ENCODE measurements at places on chromosomes 2 and 18.

GRCh38 chr2:218282173-218282991 lies 9.9 kb downstream of the TMBIM1 start:
- DNase-seq, result no peak

GRCh38 chr2:211939177-211939576 lies 599.4 kb downstream of the ERBB4 start:
- DNase-seq, result no peak

- peak; percentile 71 for DNase-seq
Measured at GRCh38 chr2:20050646-20051531, 539 bp downstream of the LAPTM4A start.

- no peak for DNase-seq
Measured at GRCh38 chr2:188452084-188452483, 160.4 kb downstream of the GULP1 start.

- DNase-seq, result no peak
Measured at GRCh38 chr18:44358402-44358801, 322.3 kb upstream of the SETBP1 start.

GRCh38 chr2:216572582-216573578 lies 60.3 kb upstream of the IGFBP2 start:
- no peak for DNase-seq

DNA sequence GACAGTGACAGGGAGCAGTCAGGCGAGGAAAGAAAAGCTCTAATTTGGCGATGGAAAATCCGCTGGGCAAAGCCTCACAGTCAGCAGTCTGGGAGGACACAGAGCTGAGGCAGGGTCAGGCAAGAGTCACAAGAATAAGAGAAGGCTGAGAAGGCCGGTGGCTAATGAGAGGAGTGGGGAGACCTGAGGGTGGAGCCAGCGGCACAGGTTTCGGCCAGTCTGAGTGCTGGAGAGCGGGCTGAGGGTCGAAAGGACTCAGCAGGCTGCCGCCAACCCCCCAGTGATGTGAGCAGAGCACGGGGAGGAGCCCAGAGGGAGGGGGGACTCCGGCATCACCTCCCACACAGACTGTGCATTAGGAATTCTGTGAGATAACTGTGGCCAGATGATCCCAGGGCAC lies 500.6 kb upstream of the MYT1L start:
- DNase-seq, result peak; percentile 14

DNA sequence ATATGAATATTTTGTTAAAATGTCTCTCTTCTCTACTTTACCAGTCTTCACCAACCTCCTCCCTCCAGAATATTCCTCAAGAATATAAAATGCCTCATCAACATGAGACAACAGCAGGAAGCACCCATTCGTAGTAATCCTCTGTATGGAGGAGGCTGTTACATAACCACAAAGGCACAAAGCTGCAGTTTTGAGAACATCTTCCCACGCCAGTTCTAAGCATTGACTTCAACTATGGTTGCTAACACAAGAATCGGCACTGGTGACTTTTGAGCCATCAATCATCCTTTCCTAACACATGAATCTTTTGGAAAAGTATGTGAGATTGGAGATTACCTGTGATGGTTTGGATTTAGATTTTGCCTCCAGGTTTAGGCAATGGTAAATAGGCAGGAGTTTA lies 54.9 kb upstream of the CYP1B1 start:
- no peak for DNase-seq

GRCh38 chr2:60312618-60313017 lies 240.8 kb downstream of the BCL11A start:
- DNase-seq, result no peak

DNA sequence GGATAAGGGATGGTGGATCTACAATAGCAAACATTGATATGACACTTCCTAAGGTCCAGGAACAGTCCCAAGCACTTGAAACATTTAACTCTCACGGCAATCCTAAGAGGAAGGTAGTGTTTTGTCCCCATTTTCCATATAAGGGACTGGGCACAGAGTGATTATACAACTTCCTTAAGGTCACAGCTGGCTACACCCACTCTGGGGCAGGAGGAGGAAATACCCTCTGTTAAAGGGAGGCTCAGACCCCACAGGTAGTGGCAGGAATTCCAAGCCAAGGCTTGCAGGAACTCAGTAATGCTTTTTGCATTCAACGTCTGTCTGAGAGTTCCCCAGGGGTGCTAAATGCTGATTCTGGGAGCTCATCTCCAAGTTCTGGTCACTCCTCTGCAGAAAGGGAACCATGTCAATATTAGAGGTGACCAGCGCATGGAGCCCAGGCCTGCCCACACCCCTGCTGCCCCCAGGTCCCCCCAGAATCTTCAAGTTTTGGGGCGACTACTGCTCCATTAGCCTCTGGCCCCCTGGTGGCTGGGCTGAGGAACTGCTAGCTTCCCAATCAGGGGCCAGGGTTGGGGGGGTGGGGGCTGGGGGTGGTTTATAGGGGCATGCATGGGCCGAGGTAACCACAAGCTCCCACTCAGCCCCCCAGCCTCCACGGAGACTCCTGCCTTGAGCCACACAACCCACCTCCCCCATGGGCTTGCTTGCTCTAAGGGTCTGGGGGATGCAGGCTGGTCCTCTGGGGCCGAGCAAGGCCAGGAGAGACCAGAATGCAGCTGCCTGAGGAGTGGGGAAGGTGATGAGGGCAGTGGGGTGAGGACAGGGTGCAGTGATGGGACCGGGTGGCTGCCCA lies 11.1 kb downstream of the OBSL1 start:
- DNase-seq, result no peak

GRCh38 chr2:107728586-107728985 lies 98.1 kb upstream of the RGPD4 start:
- no peak for DNase-seq

GRCh38 chr2:216015722-216016464 lies 2.5 kb upstream of the MREG start:
- DNase-seq, result no peak

DNA sequence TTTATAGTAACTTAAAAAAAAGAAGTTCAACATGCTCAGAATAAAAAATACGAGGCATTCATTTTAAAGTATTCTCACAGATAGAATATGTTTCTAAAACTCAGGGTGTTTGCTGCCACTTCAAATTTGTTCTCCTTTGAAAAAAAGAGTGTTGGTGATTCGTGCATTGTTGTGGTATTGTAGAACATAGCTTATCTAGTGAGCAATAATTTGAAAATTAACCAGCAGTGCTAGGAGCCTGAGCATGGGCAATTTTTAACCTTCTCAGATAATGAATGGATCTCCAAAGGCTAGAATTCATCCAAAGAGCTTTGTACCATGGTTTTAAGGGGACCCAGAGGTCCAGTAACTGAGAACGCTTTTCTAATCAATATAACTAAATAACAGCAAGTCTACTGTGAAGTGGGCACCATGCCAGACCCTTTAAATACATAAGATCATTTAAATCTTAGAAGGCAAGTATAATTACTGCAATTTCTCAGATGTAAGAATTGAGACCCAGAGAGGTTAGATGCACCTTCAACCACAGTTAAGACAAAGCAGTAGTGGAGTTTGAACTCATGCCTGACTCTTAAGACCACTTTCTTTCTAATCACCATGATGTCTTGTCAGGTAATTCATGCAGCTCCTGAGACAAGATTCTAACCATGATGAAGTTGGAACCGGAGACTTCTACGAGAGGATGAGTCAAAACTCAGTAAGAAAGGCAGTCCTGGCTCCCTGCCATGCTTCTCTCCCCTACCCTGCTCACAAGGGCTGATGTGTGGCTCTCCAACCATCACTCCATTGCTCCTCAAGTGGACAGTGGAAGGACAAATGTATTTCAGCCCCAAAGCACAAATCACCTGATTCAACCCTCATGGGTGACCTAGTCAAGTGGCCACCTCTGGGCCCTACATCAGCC lies 3.4 kb downstream of the CYRIA start:
- DNase-seq, result peak; percentile 49

GRCh38 chr2:195313962-195314361 lies 343.1 kb upstream of the SLC39A10 start:
- no peak for DNase-seq

DNA sequence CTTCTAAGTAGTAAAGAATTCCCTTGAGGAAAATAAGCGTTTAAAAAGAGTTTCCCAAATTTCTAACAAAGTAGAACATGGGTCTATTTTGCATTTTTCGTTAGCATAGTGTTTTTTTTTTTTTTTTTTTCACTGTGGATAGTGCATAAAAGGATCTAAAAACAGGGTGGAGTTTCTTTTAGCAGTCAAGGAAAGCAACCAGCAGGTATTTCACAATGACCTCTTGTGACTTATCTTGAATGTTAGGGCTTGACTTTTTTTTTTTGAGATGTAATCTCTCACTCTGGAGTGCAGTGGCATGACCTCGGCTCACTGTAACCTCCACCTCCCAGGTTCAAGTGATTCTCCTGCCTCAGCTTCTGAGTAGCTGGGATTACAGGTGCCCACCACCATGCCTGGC lies 14.9 kb upstream of the DGKD start:
- no peak for DNase-seq

DNA sequence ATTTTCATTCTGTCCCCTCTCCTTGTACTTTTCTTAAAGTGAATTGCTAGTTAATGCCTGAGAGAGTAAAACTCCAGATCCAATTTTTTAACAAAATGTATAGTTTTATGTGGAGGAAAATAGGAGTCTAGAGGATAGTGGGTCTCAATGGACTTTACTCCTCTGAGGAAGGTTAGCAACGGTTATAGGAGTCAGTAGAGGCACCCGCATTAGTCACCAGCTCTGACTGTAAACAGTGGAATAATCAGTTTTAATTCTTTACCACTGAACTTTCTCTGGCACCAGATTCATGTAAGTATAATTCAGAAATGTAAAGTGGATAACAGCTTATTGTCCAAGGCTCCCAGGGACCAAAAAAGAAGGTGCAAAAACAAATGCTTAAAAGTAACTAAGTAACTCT lies 38.7 kb upstream of the HNMT start:
- DNase-seq, result no peak

DNA sequence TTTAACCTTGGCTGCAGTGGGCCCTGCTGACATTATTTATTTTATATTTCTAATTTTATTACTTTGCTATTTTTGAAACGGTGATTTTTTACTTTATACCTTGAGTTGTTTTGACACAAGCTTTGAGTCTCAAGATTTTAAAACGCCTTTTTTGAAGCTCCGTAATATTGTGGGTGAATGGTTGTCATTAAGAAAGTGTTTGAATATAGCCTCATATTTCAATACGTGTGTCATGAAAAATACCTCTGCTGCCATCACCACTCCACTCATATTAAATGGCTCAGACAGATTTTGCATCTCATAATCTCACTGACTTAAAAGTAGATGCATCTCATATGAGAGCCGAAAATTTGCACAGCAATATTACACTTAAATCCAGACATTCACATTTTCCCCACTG lies 106.6 kb downstream of the CTNNA2 start:
- DNase-seq, result no peak

- DNase-seq, result no peak
Measured at GRCh38 chr2:207137596-207138337, 28.0 kb downstream of the KLF7 start.

DNA sequence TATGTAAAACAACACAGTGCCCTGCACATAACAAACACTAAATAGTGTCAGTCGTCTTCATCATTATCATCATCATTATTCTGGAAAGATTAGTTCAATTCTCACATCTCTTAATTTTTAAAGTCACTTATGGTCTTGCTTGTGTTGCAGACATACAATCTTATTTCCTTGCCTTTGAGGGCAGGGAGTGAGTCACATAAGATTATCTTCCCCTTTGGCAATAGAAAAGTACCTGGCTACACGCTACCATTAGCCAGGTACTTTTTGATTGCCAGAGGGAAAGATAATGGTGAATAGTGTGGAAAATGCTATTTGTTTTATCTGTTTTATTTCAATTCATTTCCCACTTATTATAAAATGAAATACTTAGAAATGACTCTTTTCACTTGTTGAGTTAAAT lies 76.6 kb upstream of the RMDN2 start:
- DNase-seq, result no peak

DNA sequence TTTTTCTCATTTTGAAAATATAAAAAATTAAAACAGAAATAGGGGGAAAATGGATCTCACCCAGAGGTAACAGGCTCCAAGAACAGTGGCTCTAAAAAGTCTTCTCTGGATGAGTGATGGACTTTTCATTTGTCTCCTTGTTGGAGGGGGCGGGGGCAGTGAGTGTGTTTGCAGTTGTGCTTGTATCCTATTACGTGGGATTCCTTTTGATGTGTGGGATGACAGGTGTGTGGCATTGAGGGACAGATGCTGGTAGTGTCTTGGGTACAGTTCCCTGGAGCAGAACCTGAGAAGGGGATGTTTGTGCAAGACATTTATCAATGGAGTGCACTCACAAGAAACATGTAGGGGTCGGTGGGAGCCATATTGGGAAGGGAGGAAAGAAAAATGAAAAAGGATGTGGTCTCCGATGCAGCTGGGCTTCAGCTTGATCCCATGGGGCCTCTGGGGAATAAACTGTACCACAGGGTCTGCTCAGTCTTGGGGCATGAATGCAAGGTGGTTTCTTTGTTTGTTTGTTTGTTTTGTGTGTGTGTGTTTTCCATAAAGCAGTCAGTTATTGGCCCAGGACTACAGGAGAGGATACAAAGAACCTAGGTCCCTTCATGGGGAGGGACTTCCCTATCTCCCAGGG lies 120.0 kb upstream of the SLC35G4 start:
- no peak for DNase-seq

DNA sequence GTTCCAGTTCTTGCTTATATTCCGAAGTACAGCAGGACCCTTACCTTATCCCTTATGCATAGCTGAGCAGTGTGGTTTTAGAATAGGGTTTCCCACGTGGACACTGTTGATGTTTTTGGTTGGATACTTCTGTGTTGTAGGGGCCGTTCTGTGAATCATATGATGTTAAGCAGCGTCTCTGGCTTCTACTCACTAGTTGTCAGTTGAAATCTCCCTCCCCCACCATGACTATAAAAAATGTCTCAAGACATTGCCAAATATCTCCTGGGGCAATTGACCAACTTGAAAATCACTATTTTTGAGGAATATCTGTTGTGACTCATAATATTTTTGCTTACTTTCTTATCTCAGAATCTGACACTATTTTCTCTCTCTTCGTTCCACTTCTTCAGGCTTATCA lies 713.7 kb downstream of the TSN start:
- peak; percentile 79 for DNase-seq

- DNase-seq, result no peak
Measured at GRCh38 chr2:197268786-197269584, 41.6 kb downstream of the ANKRD44 start.

DNA sequence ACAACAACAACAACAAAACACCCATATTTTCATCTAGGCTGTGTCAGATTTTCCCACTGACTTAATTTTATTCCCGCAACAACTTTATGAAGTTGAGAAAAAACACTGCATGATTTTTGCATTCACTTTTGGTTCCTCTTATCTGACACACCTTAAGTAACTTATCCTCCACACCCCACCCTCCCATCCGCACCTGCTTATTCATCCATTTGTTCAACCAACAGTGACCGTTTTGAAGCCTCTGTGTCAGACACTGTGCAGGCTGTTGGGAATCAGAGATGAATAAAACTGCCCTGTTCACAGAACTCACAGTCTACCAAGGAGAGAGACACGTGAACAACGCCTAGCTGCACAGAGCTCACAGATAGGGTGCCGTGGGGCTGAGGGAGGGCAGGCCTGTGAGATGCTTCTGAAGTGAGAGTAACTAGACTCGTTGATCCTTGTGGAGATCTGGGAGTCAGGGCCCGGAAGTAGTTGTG lies 7.4 kb downstream of the CNNM4 start:
- DNase-seq, result no peak

- peak; percentile 94 for DNase-seq
Measured at GRCh38 chr2:218959141-218959731, at the start of gene CDK5R2. Gene CDK5R2 (plus strand): TSS chr2:218959666. CDS start chr2:218959821, 155 bp downstream.
